ENCODE measurements at places on chromosomes 5 and 9. TPM values are rescaled to one million over a fixed set of nuclear protein-coding genes. Genes with fewer than 3 reads are reported as not detected.

Gene KCNIP1
- 0.16 TPM for total RNA-seq

Gene DND1
- total RNA-seq = 0.24 TPM

Gene NAIP
- 4.0 TPM for total RNA-seq

Gene TMEM252
- not detected for total RNA-seq

Gene DPYSL3
- 276 TPM for total RNA-seq

Gene GDA
- total RNA-seq = not detected

Gene HMGCR
- 107 TPM for total RNA-seq

Gene GFRA3
- total RNA-seq = not detected

Gene GAS1
- 980 TPM for total RNA-seq

Gene PDE8B
- total RNA-seq = under 0.01 TPM

Gene C9orf50
- total RNA-seq = 0.61 TPM

Gene PDE6A
- total RNA-seq = not detected

Gene FGD3
- total RNA-seq = 0.16 TPM

Gene ARID3C
- 0.32 TPM for total RNA-seq

Gene IL31RA
- total RNA-seq = 14.0 TPM

Gene SIT1
- not detected for total RNA-seq

Gene PAX5
- total RNA-seq = not detected

Gene AK8
- 0.85 TPM for total RNA-seq

Gene APBA1
- total RNA-seq = 11.5 TPM

Gene PKD2L2
- not detected for total RNA-seq

Gene PCDHB3
- total RNA-seq = 1.2 TPM

Gene CTSV
- not detected for total RNA-seq

Gene PTGES
- total RNA-seq = 29.9 TPM

Gene PITX1
- total RNA-seq = 0.81 TPM

Gene PRUNE2
- total RNA-seq = 56.6 TPM

Gene BTNL3
- total RNA-seq = not detected

Gene CDC14B
- total RNA-seq = 66.4 TPM

Gene DAB2
- total RNA-seq = 520 TPM

Gene RGMB
- 379 TPM for total RNA-seq

Gene KIF4B
- under 0.01 TPM for total RNA-seq

Gene UBTD2
- total RNA-seq = 46.3 TPM

Gene CCDC187
- total RNA-seq = not detected

Gene COL15A1
- 29.7 TPM for total RNA-seq

Gene ZNF454
- total RNA-seq = 0.85 TPM

Gene AQP7
- total RNA-seq = not detected

Gene CMYA5
- total RNA-seq = 2.4 TPM

Gene FOXD4L3
- total RNA-seq = not detected

Gene ARHGEF28
- 42.4 TPM for total RNA-seq

Gene GABRA1
- total RNA-seq = not detected

Gene TAF11L3
- not detected for total RNA-seq

Gene FST
- 80.5 TPM for total RNA-seq

Gene KIAA1191
- total RNA-seq = 133 TPM

Gene LCP2
- not detected for total RNA-seq

Gene PCDHB11
- 0.81 TPM for total RNA-seq

Gene ACOT12
- not detected for total RNA-seq
